ENCODE measurements at places on chromosomes 4 and X.

- no peak for DNase-seq
Measured at GRCh38 chrX:85375333-85375738, 4.1 kb downstream of the POF1B start.

- DNase-seq: no peak
Measured at GRCh38 chrX:118499295-118499694, 3.7 kb downstream of the DOCK11 start.

- no peak for DNase-seq
Measured at GRCh38 chrX:22237479-22237878, 35.2 kb upstream of the CBLL2 start.

DNA sequence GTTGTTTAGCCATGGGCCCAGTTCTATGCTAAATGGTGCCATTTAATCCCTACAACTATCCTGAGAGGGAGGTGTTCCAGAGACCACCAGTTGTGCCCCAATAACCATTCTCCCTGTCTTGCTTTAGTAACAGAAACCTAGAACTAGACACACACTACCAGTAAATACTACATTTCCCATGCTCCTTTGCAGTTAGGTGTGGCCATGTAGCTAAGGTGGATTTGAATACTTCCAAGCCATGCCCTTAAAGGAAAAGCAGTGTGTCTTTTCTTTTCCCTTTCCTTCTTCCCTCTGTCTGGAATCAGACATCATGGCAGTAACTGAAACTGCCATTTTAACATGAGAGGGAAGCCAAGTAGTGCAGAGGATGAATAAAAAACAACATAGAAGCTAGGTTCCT, 90.9 kb upstream of the TMEM33 start:
- DNase-seq: no peak

DNA sequence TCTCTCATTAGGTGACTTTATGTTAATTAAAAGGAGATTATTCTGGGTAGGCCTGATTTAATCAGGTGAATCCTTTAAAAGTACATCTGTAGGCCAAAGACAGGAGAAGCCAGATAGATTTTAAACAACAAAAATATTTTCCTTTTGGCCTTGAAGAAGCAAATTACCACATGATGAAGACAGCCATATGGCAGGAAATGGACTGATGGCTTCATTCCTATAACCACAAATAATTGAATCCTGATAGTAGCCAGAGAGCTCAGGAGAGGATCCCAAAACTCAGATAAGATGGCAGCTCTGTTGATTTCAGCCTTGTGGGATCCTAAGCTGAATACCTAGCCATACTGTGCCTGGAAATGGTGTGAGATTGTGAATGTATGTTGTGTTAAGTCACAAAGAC, 66.1 kb upstream of the PRKX start:
- no peak for DNase-seq

Measured in D721Med (cell line).